Airway epithelial cell (primary cell): ENCODE measurements at places on chromosomes 1 and 21. TPM values are rescaled to one million over a fixed set of nuclear protein-coding genes. Genes with fewer than 3 reads are reported as not detected.

Gene GBP5
- 0.05 and 0.71 TPM in 2 replicates for total RNA-seq

Gene IGSF9
- total RNA-seq: 42.0 and 44.1 TPM in 2 replicates

Gene TMEM54
- total RNA-seq: 308 and 320 TPM in 2 replicates

Gene OR2T29
- total RNA-seq: not detected in 2 replicates

Gene FCRLA
- total RNA-seq: 0.21 TPM in 1 of 2 replicates, not detected in the other

Gene LRRC8B
- total RNA-seq: 9.1 and 14.5 TPM in 2 replicates

Gene MAN1A2
- total RNA-seq: 16.5 and 23.0 TPM in 2 replicates

Gene PRKAA2
- total RNA-seq: 1.5 and 1.9 TPM in 2 replicates

Gene KLHDC8A
- 0.14 TPM in 1 of 2 replicates, not detected in the other for total RNA-seq

Gene HUNK
- total RNA-seq: 0.07 TPM in 1 of 2 replicates, not detected in the other

Gene NCMAP
- total RNA-seq: 0.07 TPM in 1 of 2 replicates, not detected in the other

Gene TFAP2E
- total RNA-seq: 0.23 and 0.49 TPM in 2 replicates

Gene AKT3
- 0.74 and 1.2 TPM in 2 replicates for total RNA-seq

Gene SLAMF9
- total RNA-seq: 32.0 and 35.2 TPM in 2 replicates

Gene LIN28A
- not detected in 2 replicates for total RNA-seq

Gene ITGB2
- 0.42 TPM in 1 of 2 replicates, not detected in the other for total RNA-seq

Gene ZBED6
- 2.7 and 9.7 TPM in 2 replicates for total RNA-seq

Gene CFHR2
- total RNA-seq: not detected in 2 replicates
